ENCODE measurements at places on chromosomes 5 and 9. TPM values are rescaled to one million over a fixed set of nuclear protein-coding genes. Genes with fewer than 3 reads are reported as not detected.
A peak's percentile ranks its signal among the peaks of the same experiment; 100 is the strongest.

Gene CDC20B
- total RNA-seq: not detected

DNA sequence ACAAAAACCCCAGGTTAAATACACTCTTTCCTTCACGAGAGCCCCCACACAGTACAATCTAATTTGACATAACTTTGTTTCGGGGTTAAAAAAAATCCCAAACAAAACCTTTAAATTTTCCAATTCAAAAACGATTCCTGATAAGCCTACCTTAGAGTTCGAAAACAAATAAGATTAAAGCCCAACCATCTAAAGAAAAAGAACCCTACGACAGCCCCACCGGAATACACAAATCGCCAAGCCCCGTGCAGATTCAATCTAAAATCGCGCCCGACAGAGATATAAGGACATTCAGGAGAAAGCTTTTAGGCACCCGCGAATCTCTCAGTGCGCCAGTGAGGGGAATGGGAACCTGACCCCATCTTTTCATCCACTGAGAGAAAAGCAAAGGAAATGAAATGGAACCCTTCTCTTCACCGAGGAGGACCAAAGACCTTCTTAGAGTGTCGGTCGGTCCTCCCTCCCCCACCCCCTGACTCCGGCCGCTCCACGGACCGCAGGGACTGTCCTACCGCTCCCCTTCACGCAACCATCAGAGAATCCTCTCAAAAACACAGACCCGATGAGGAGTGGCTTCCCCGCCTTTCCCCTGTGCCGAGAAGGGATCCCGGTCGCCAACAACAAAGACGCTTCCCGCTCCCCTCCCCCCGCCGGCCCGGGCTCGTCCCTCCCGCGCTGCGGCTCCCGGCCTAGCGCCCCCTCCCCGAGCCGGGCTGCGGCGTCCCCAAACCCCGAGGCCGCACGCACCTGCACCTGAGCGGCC is 925 bp downstream of the ABHD17B start:
- H3K27ac ChIP-seq: peak overlapping the region; percentile 68
- peak; percentile 66 for DNase-seq
- H3K36me3 ChIP-seq: peaks cover 39% of the 10 kb centered on the region
- H3K27me3 ChIP-seq: no peaks in the 10 kb centered on the region

Gene DIPK1B
- 4.0 TPM for total RNA-seq

- H3K4me1 ChIP-seq: peaks cover 55% of the 10 kb centered on the region
- H3K4me3 ChIP-seq: peak overlapping the region; percentile 39
- H3K27me3 ChIP-seq: no peaks in the 10 kb centered on the region
- no peak for DNase-seq
These were observed 137.3 kb upstream of the ANKH start for GRCh38 chr5:15008921-15009320.

GRCh38 chr9:110049699-110050450 is 158.1 kb downstream of the C9orf152 start:
- H3K27ac ChIP-seq: no peak overlapping the region
- peak; percentile 27 for DNase-seq
- H3K4me3 ChIP-seq: peak overlapping the region; percentile 71
- peaks cover 19% of the 10 kb centered on the region for H3K36me3 ChIP-seq
- H3K4me1 ChIP-seq: peaks cover 12% of the 10 kb centered on the region
- no peaks in the 10 kb centered on the region for H3K27me3 ChIP-seq

- peak; percentile 25 for DNase-seq
- peaks cover 36% of the 10 kb centered on the region for H3K4me1 ChIP-seq
- H3K36me3 ChIP-seq: peaks cover 30% of the 10 kb centered on the region
- H3K27ac ChIP-seq: no peak overlapping the region
- peak overlapping the region; percentile 76 for H3K4me3 ChIP-seq
These were observed 823 bp upstream of the PRDM6 start for GRCh38 chr5:123088031-123088805.

GRCh38 chr5:76544268-76544926 is 78.8 kb downstream of the F2RL2 start:
- peaks cover 48% of the 10 kb centered on the region for H3K4me1 ChIP-seq
- H3K36me3 ChIP-seq: no peaks in the 10 kb centered on the region
- H3K4me3 ChIP-seq: no peak overlapping the region
- peaks cover 18% of the 10 kb centered on the region for H3K27me3 ChIP-seq

DNA sequence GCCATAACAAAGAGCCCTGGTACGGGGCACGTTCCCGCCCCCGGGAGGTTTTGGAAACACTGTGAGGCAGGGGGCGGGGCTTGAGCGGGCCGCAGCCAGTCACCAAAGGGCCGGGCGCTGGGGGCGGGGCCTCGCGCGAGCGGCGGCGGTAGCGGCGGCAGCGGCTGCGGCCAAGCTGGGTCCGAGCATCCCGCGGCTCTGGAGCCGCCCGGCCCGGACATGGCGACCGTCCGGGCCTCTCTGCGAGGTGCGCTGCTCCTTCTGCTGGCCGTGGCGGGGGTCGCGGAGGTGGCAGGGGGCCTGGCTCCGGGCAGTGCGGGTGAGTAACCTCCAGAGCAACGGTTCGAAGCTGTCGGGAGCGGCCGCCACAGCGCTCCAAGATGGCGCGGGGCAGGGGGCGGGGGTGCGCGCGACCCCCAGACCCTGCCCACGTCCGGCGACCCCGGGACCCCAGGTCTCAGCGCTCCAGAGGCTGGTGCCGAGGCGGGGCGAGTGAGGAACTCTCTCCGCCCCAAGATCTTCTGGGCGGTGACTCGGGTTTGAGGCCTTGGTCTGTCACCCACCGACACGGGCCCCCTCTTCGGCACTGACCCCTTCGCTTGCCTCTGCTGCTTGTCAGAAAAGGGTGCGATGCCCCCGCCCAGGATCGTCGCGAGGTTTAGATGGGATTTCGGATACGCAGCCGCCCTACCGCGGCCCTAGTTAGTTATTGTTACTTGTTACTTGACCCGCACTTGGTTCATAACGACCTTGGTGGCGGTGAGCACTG is at the start of gene RECK:
Gene RECK, plus strand, starts transcription at position 134 of the 769 bp plus-strand sequence. Its CDS starts 86 bp downstream, at position 220.
- peaks cover 14% of the 10 kb centered on the region for H3K27me3 ChIP-seq
- H3K4me1 ChIP-seq: peaks cover 16% of the 10 kb centered on the region
- peak; percentile 66 for DNase-seq
- peaks cover 10% of the 10 kb centered on the region for H3K36me3 ChIP-seq
- peak within 1 kb of the TSS; percentile 59 for H3K4me3 ChIP-seq

Gene NOP16
- 84.5 TPM for total RNA-seq

- no peaks in the 10 kb centered on the region for H3K27me3 ChIP-seq
- peaks cover 18% of the 10 kb centered on the region for H3K4me1 ChIP-seq
- peaks cover 23% of the 10 kb centered on the region for H3K36me3 ChIP-seq
- no peak overlapping the region for H3K27ac ChIP-seq
These were observed 91.1 kb upstream of the CACNA1B start for GRCh38 chr9:137786511-137786920.

Gene SLC4A9
- 0.24 TPM for total RNA-seq

Gene NUTM2G
- total RNA-seq: not detected

Gene CENPP
- 7.2 TPM for total RNA-seq

DNA sequence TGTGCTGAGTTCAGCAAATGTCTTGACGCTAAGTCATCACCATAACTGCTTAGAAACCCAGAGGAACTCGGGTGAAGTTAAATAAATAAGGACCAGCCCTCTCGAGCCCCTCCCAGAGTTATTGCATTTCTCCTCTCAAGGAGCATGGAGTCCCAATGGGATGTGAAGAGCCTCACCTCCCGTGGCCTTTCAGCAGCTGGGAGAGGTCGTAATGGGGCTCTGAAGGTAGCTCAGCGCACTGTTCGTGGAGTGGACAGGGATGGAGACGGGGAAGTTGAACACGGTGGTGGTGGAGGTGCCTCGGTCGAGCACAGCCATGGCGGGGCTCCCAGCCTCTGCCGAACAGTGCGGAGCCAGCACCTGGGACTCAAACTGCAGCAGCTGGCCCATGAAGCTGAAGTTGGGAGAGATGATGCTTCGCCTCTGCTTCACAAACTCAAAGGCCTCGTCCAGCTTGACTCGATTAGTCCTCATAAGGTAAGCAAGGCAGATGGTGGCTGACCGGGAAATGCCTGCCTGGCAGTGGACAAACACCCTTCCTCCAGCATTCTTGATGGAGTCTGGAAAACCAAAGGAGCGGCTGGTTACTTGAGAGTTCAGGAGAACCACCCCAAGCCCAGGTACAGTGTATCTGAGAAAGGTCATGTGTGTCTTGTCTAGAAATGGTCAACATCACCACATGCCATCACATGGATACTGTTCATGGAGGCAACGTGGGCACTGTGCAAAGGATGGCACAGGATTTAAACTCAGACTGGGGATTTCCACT is 2.2 kb downstream of the DUSP1 start:
- H3K36me3 ChIP-seq: peaks cover 100% of the 10 kb centered on the region
- H3K4me1 ChIP-seq: peaks cover 66% of the 10 kb centered on the region
- DNase-seq: no peak
- peak overlapping the region; percentile 88 for H3K4me3 ChIP-seq
- no peaks in the 10 kb centered on the region for H3K27me3 ChIP-seq
- peak overlapping the region; percentile 95 for H3K27ac ChIP-seq

DNA sequence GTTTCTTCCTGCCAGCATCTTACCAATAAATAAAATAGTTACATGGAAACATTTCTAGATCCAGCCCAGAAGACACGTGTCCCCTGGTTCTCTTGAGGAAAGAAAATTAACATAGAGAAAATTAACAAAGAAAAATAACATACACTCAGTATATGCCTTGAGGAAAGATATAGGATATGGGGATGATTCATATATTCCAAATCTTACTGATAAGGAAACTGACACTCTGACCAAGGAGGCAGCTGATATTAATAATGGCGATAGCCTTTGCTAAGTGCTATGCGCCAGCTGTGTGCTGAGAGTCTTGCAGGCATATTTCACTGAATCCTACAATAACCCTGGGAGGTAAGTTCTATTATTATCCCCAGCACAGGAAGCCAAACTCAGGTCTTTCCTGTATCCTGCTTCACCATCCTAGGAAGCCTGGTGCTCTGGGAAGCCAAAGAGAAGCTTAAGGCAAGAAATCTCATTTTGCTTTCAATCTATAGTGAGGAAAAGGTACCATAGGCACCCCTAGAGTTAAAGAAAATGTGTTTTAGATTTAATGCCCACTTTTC is 302.7 kb upstream of the NREP start:
- no peaks in the 10 kb centered on the region for H3K4me1 ChIP-seq
- no peak for DNase-seq
- no peak overlapping the region for H3K4me3 ChIP-seq

- H3K36me3 ChIP-seq: no peaks in the 10 kb centered on the region
- no peak for DNase-seq
- no peaks in the 10 kb centered on the region for H3K27me3 ChIP-seq
- H3K27ac ChIP-seq: no peak overlapping the region
- no peaks in the 10 kb centered on the region for H3K4me1 ChIP-seq
- H3K4me3 ChIP-seq: no peak overlapping the region
These were observed 43.3 kb downstream of the PRELID2 start for GRCh38 chr5:145791866-145792265.

GRCh38 chr5:111942661-111943401 is 185.8 kb upstream of the NREP start:
- peaks cover 6% of the 10 kb centered on the region for H3K4me1 ChIP-seq
- H3K27me3 ChIP-seq: no peaks in the 10 kb centered on the region
- no peak overlapping the region for H3K4me3 ChIP-seq
- no peak for DNase-seq

GRCh38 chr5:127863610-127864395 is 160.6 kb downstream of the CCDC192 start:
- H3K4me1 ChIP-seq: peaks cover 59% of the 10 kb centered on the region
- no peak overlapping the region for H3K4me3 ChIP-seq
- no peaks in the 10 kb centered on the region for H3K27me3 ChIP-seq

DNA sequence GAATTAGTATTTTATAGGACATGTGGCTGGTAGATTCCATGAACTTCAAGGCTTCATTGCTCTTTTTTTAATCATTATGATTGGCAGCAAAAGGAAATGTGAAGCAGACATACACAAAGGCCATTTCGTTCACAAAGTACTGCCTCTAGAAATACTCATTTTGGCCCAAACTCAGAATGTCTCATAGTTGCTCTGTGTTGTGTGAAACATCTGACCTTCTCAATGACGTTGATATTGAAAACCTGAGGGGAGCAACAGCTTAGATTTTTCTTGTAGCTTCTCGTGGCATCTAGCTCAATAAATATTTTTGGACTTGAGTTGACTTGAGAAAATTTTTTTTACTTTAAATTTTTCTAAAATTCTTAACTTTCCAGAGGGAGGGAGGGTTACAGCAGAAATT is 12.4 kb downstream of the KCNV2 start:
- H3K36me3 ChIP-seq: peaks cover 4% of the 10 kb centered on the region
- DNase-seq: no peak
- no peak overlapping the region for H3K4me3 ChIP-seq
- H3K27me3 ChIP-seq: no peaks in the 10 kb centered on the region
- H3K4me1 ChIP-seq: no peaks in the 10 kb centered on the region
- no peak overlapping the region for H3K27ac ChIP-seq

DNA sequence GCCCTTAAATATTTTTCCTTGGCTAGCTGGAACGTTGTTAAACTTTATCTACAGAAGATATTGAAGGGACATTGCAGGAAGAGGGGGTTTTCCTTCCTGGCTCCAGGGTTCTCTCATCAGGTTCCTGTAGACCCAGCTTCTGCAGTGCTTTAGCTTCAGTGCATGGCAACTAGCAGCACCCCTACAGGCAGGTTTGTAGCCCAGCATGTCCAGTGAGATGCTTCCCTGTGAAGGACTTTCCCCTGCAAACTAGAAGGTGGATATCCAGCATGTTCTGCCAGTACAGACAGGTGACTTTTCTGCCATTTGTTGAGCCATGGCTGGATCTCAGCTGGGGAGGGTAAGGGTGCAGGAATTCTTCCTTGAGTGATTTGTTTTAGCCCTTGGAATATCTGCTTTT is 10.4 kb downstream of the CCL28 start:
- H3K27me3 ChIP-seq: no peaks in the 10 kb centered on the region
- peaks cover 9% of the 10 kb centered on the region for H3K36me3 ChIP-seq
- H3K4me3 ChIP-seq: no peak overlapping the region
- peaks cover 21% of the 10 kb centered on the region for H3K4me1 ChIP-seq
- H3K27ac ChIP-seq: peak overlapping the region; percentile 88
- DNase-seq: peak; percentile 55
